ENCODE measurements at places on chromosomes 11 and 22.
A peak's percentile ranks its signal among the peaks of the same experiment; 100 is the strongest.

DNA sequence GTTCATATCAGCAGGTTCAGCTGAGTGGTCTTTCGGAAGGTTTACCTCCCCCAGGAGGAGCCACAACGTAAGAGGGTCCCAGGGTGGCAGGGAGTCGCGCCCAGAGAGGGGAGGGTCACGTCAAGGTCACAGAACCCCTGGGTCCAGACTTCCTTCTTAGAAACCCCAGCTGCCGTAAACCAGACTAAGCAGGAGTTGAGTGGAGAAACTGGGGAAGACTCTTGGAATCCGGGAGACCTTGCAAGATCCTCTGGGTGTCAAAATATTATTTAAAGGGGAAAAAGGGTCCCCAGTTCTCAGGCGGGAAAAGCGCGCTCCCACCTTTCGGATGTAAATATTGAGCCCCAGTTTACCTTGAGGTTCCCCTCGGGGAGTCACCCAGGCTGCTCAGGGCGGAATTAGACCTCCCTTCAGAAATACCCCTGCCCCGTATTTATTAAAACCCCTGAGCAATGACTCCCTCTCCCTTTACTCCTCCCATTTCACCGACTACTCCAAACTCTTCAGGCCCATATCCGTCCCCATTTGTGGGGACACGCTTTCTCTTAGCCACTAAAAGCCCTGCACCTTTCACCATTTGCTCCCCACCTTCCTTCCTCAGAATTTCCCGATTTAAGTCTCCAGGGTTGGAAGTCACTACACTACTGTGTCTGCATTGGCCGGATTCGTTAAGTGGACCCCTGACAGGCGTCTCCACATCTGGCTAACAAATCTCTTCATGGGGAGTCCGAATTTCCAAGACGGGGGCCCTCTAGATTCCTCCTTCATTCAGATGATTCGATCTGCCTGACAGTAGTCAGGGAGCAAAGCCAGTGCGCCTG is 4.2 kb downstream of the SLC17A6 start:
- DNase-seq, result no peak

GRCh38 chr11:131656179-131656838 is 285.9 kb downstream of the NTM start:
- no peak for DNase-seq

GRCh38 chr22:37343348-37343747 is 61.0 kb downstream of the CYTH4 start:
- DNase-seq, result no peak

DNA sequence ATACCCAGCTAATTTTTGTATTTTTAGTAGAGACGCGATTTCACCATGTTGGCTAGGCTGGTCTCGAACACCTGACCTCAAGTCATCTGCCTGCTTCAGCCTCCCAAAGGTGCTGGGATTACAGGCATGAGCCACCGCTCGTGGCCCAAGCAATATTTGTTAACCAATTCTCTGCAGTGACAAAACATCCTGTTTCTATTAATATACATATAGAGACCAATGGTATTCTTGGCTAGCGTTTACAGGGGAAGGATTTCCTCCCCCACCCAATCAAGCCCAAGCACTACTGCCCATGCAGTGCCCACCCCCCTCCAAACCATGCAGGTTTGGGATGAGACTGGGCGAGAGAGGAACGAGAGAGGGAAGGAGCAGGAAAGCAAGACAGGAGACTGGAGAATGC is 53.1 kb downstream of the APOL3 start:
- no peak for DNase-seq

- DNase-seq, result no peak
Measured at GRCh38 chr22:30284172-30284571, 5.1 kb downstream of the CASTOR1 start.

- DNase-seq, result no peak
Measured at GRCh38 chr11:134587345-134587744, 175.3 kb upstream of the B3GAT1 start.

DNA sequence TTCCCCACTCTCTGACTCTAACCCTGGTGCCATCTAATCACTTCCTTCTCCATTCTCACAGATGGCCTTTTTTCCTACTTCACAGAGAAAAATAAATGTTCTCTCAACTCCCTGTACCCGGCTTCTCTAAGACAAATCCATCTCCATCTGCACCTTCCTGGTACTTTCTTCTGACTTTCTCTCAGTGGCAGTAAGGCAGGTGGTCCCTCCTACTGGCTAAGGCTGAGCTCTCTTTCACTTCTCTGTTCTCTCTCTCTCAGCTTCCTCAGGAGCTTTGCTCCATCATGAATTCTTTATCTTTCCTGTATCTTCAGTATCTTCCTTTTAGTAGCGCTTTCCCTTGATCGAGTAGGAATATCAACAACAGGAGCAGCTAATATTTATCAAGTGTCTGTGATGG is 421.6 kb downstream of the TMEM135 start:
- DNase-seq, result no peak

DNA sequence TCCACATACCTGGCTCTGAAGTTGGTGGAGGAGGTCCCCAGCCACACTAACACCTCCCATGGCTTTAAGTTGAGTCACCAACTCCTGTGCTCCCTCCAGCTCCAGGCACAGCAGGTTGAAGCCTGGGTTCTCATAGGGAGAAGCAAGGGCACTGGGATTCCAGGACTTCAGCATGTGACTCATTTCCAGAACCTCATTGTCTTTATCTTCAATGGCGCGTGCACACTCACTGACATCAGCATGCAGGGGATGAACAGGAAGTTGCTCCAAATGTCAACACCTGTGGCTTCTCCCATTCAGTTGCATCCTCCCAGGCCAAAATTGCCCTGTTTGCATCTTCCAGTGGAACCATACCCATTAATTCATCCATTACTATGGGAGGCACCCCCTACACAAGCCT is 5.8 kb upstream of the UBQLNL start:
- DNase-seq, result no peak

GRCh38 chr11:4830346-4830745 is 9.2 kb downstream of the OR51F2 start:
- no peak for DNase-seq

DNA sequence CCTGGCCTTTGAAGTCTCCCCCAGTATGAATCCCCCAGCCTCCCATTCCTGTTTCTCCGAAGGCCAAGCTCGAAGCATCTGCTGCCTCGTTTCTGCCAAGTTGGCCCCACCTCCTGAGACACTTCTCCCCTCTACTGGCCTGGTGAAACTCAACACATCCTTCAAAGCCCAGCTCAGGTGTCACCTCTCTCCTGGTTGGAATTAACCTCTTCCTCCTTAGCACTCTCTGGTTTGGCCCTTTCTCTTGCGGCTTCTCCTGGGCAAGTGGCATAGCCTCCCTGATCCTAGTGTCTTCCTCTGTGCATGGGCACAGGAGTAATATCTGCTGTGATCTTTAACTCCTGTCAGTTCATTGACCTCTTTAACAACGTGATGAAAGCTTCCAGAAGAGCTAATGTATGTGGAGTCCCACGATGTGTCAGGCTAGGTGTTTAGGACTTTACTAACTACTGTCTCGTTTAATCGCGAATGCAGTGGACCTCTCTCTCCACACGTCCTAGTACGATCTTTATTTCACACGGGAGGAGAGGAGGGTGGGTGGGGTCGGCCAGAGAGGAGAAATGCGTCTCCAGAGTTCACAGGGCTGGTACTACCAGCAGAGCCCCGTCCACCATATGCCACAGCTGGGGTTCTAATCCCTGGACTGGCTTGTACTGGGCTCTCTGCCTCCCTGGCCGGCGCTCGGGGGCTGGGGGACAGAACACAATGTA is 826 bp upstream of the PTPRJ start:
- DNase-seq, result no peak

- no peak for DNase-seq
Measured at GRCh38 chr11:13327421-13327820, 49.8 kb downstream of the BMAL1 start.

DNA sequence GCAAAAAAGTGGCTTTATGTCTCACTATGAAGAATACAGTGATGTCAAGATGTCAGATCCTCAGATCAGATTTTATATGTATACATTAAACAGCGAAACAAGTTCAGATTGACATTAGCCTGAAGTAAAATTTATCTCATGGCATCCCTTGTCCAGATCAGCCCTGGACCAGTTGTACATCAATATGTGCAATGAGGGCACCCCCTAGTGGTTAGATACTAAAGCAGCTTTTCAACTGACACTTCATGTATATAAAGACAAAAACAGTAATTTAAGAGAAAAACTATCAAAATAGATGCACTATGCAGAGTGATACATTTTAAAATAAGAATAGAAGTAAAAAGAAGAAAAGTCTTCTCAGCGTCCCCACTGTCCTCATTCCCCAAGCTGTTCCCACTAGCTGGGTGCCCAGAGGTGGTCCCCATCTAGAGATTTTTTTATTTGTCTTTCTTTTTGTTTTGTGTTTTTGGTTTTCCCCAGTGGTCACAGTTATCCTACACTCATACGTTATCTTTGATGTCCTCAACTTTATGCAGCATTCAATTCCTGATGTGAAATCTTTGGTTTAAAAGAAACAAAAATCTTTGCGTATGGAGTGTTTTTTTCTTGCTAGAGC is 2193.4 kb upstream of the RAG2 start:
- DNase-seq, result peak; percentile 66

DNA sequence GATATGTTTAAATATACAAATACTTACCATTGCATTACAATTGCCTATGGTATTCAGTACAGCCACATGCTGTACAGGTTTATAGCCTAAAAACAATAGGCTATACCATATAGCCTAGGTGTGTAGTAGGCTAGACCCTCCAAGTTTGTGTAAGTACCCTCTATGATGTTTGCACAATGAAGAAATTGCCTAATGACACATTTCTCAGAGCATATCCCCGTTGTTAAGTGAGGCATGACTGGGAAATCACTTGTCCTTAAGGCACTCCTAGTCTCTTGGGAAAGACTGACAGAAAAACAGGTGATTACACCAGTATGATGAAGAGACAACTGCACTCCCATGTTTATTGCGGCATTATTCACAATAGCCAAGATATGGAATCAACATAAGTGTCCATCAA is 187.2 kb downstream of the SPON1 start:
- no peak for DNase-seq

GRCh38 chr22:44212936-44213335 is 32.2 kb downstream of the PARVG start:
- no peak for DNase-seq

GRCh38 chr11:442611-443081 is 835 bp upstream of the ANO9 start:
- DNase-seq, result no peak

DNA sequence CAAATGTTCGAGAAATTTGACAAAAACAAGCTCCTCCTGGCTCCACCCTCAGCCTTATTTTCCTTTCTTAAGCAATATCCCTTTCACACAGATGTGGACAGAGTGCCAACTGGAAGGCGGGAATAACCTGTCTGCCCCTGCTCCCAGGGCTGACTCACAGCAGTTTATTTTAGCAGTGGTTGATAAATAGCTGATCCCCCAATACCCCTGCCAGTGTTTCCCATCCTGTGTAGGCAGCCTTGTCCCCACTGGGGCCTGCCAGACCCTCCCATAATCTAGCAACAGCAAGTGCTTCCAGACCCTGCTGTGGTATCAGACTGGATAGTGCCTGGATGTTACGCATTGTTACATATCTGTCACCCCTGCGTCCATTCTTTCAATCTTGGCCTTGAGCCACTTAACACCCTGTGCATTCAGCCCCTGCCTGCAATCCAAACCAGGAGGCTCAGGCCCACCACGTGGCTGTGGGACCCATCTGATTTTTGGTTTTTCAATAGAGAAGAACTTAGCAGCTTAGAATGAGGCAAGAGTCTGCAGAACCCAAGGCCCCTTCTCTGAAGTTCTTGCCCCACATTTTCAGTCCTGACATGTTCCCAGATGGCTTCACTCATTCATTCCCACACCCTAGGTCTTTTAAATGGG is 53.7 kb downstream of the PARVA start:
- DNase-seq, result no peak

DNA sequence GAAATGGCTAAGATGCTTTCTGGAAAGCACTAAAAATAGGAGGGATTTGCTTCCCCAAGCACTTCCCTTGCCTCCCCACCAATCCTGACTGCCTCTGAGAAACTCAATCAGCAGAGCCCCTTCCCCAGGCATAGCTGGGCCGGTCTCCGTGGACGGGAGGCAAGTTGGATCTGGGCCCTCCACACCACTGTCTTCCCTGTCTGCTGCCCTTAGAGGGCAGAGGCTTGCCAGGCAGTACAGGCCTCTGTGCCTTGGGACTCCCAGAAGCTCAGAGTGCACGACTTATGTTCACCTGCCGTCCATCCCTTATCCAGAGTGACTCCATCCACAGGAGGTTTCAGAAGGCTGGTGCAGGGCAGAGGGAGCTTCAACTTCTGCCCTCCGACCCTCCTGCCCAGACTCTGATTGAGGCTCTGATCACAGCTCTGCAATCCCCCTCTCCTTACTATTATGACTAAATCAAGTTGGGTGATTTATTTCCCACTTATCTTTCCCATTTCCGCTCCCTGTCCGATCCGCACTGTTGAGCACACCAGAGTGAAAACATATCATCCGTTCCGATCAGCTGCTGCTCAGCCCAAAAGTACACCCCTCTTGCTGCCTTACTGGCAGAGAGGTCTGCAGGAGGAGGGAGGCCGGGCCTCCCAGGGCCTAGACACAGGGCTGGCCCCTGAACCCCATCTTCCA is 71.8 kb downstream of the DSCAML1 start:
- no peak for DNase-seq

- no peak for DNase-seq
Measured at GRCh38 chr22:45376703-45377102, 36.7 kb downstream of the SMC1B start.

- DNase-seq, result no peak
Measured at GRCh38 chr11:95498722-95499425, 267.9 kb upstream of the SESN3 start.

DNA sequence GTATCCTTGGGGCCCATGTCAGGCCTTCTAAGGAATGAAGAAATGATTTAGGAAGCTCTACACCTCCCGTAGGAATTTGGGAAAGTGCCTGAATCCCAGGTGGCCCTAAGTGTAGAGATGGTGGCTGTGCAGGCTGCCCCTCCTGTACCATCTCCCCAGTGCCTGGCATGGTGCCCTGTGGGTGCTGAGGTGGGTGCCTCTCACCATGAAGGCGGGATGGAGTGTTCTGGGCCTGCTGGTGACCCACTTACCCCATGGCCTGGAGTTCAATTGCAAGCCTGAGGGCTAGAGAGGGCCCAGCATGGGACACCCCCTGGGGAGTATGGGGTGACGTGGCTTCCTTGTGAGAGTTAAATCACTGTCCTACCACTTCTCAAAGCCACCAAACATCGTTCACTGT is 19.8 kb downstream of the SAMM50 start:
- DNase-seq, result no peak

GRCh38 chr11:27421819-27422494 is 50.6 kb downstream of the LGR4 start:
- DNase-seq, result no peak
